Activated CD8-positive, alpha-beta T cell treated with anti-CD3 and anti-CD28 coated beads, Interleukin-2, amount 10 ng/mL, durations not matched to agents 7 days and 5 days (primary cell): ENCODE measurements at places on chromosomes 12 and 14. TPM values are rescaled to one million over a fixed set of nuclear protein-coding genes. Genes with fewer than 3 reads are reported as not detected.

- DNase-seq = peak; percentile 28
These were observed 903 bp downstream of the PARPBP start for GRCh38 chr12:102120886-102121285.

- no peak for DNase-seq
These were observed 20.2 kb upstream of the PPP1R13B start for GRCh38 chr14:103867523-103867953.

DNA sequence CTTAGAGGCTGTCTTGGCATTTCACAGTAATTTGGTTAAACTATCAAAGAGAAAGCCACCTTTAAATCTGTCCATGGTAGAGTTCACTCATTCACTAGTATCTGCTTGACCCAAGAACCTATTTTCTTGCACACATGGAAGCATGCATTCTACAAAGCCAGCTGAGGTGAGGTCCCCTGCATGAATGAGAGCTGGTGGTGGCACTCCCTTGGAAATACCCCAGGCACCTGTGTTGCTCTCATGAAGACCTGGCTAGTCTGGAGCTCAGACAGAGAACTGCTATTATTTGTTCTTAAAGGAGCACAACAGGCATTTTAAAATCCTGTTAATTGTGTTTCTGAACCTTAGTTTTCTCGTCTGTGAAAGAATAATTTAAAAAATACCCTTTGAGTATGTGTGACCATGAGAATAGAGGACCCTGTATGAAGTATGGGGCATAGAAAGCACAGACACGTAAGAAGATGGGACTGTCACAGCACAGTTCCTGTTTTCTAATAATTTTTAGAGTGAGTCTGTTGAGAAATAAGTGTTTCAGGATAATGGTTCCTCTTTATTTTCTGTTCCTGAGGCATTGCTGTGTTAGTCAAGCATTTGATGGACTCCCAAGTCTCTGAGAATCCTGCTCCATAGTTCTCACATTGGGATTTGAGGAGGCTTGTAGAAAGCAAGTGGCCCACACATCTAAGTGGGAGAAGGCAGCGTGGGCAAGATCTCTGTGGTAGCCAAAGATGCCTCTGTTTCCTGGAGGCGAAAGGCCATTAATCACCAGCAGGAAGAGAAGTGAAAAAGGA lies 10.9 kb downstream of the RGS6 start:
- no peak for DNase-seq

GRCh38 chr12:83057436-83057835 lies 370.7 kb downstream of the TMTC2 start:
- no peak for DNase-seq

DNA sequence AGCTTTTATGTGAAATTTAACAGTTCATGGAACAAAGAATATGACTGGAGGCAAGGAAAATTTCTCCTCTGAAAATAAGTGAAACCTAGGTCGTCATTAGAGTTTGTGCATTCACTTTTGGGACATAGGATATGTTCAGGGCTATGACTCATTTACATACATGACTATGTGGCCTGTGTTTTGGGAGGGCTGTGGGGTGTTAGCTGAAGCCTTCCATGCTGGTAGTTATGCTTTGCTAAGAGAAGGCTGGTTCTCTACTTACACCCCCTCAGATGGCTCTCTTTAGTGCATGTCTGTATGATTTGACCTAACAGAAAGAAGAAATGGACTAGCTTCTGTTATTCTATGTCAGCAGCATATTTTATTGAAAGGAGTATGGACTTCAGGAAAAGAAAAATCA lies 416.5 kb upstream of the GARIN6 start:
- DNase-seq = no peak

- no peak for DNase-seq
These were observed 106.9 kb upstream of the DYRK2 start for GRCh38 chr12:67541625-67541991.

DNA sequence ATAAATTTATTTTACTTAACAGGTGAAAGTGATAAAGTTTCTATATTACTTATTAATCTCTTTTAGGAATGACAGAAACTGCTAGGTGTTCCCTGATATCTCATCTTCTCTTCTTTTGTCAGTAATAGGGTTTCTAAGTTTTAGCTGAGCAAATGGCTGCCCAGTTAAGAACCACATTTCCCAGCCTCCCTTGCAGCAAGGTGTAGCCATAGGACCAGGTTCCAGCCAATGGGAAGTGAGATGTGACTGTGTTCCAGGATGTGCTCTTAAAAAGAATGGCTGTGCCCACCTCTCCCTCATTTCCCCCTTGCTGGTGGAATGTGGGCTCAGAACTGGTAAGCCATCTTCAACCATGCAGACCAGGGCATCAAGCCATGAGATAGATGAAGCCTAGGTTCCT lies 165.6 kb downstream of the HELB start:
- DNase-seq = no peak

The GYS2 gene
- not detected for total RNA-seq

The TSPAN19 gene
- total RNA-seq = not detected

The SRRM4 gene
- not detected for total RNA-seq

The EFS gene
- not detected for total RNA-seq

The FAIM2 gene
- total RNA-seq = 0.55 TPM
